Stimulated activated CD8-positive, alpha-beta memory T cell treated with anti-CD3 and anti-CD28 coated beads, Interleukin-7, amount 100 ng/mL, for 1 hour (primary cell): ENCODE measurements at places on chromosomes 1 and 21.

DNA sequence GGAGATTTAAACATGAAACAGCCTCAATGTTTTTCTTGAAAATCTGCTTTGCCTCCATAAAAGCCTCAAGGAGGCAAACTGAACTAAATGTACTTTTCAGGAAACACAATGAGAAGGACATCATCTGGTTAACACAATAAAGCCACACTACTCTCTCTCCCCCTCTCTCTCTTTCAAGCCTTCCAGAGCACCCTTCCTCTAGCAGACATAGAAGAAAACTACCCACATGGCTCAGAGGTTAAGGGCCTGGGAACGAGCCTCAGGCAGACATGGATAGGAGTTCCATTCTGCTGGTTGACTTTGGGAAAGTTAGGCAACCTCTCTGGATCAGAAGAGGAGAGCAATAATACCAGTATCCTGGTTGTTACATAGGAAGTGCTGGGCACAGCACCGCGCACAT lies 42.9 kb downstream of the RUNX1 start:
- no peak for DNase-seq

DNA sequence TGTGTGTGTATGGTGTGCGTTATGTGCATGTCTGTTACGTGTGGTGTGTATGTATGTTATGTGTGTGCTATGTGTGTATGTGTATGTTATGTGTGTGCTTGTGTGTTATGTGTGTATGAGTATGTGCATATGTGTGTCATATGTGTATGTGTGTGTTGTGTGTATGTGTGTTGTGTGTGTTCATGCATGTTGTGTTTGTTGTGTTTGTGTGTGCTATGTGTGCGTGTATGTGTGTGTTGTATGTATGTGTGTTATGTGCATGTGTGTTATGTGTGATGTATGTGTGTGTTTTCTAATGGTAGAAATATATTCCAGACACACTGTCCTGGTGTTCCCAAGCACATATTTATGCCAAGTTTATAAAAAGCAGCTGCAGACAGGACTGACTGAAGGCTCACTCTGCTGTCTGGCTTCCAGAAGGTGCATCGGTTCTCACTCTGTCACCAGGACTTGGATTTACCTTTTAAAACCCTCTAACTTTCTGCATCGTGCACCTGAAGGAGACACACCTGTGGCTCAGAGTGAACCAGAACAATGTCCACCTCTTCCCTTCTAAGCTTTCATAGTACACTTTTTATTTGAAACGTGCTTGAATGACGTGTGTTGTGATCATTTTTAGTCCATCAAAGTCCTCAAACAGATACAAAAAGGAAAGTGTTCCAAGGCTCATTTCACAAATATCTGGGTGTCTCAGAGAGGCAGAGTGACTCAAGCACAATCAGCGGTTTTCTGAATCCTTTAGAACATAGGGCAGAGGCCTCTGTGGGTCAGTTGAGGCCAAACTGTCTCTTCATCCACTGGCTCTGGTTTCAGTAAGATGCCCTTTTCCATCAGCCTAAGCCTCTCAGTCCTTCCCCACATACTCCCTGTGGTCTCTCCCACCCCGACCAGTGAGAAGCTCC lies 49.9 kb downstream of the TOMM20 start:
- DNase-seq = no peak

DNA sequence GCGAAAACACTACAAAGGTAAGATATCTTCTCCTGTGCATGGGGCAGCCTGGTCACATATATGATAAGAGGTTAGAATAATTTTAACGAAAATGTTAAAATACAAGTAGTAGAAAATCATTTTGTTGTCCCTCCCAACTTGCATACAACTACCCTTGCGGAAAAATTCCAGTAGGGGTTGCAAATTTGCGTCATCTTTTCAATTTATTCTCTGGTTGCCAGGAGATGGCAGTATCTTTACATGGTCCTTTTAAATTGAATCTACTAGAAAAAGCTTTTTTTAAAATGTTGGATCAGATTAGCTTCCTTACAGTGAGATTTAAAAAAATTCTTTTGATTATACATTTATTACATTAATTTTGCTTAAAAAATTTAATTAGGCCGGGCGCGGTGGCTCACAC lies 10.9 kb downstream of the S100PBP start:
- no peak for DNase-seq

- DNase-seq = no peak
Measured at GRCh38 chr21:27017246-27017645, 50.4 kb upstream of the ADAMTS5 start.

- DNase-seq = no peak
Measured at GRCh38 chr1:31374511-31375196, 1.8 kb upstream of the FABP3 start.

DNA sequence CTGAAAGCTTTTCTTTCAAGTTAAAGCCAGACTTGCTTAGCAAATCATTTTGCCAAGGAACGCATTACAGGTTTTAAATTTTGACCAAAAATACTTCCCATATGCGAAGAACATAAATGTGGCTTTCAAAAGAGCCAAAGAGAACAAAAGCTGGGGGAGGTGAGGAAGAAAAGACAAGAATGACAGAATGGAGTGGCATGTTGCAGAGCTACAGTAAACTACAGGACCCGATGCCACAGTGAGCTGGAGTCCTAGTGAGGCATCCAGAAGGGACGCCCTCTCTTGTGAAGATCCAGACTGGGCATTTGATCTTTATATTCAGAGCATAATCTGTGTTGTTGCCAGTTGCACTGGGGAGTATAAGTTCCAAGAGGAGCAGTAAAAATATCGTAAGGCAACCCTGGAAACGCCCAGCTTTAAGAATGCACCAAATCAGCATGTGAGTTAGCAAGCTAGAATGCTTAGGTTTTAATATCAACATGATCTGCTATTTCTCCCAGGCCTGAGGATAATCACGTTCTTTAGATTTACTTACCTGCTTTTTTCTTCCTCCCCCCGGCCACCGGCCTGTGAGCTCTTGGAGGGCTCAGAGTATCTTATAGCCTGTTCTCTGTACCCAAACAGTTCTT lies 48.4 kb upstream of the HOOK1 start:
- DNase-seq = no peak

DNA sequence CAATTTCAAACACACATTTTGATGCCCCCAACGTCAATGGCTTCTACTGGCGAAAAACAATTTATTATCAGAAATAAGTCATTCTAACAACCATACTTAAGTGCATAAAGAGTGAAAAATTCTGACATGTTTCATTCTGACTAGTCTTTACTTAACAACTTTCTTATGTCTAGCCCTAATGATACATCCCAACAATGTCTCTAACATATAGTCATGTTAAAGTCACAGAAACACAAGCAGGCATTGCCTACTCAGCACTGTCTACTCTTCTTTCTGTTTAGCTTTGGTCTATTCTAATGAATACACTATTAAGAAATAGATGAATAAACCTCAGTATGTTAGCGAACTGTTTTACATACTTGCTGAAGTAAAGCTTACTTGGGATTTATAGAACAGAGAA lies 105.8 kb upstream of the DUSP10 start:
- no peak for DNase-seq
